ENCODE measurements at places on chromosomes 1 and 21. TPM values are rescaled to one million over a fixed set of nuclear protein-coding genes. Genes with fewer than 3 reads are reported as not detected.

The OR2T33 gene
- 0.64 TPM for total RNA-seq

The CASQ2 gene
- 0.64 TPM for total RNA-seq

- no peak for DNase-seq
Measured at GRCh38 chr1:207966521-207966920, 55.6 kb upstream of the CD34 start.

DNA sequence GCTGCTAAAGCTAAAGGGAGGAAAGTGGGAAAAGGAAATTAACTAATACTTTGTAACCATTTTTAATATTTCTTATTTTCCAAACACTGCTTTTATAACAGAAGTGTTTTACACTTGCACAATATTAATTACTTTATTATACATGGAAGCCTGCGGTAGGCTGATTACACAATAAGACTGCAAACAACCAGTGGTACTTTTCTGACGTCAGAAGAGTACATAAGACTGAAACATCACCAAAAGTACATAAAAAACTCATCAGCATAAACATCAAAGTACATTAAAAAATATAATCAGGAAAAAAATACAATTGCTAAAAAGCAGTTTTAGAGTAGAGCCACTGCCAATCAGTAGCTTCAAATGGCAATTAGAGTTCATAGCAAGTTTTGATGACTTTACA is 4.6 kb downstream of the ZNF281 start:
- DNase-seq = no peak

- peak; percentile 98 for DNase-seq
Measured at GRCh38 chr1:203026031-203026665, at the start of gene PPFIA4. PPFIA4 (plus strand) TSS chr1:203026491; CDS start chr1:203039009, 12,518 bp downstream.

- DNase-seq = no peak
Measured at GRCh38 chr1:25677193-25677773, 60.7 kb downstream of the MAN1C1 start.
